CD8-positive, alpha-beta T cell (primary cell): ENCODE measurements at places on chromosomes 6 and 20. TPM values are rescaled to one million over a fixed set of nuclear protein-coding genes. Genes with fewer than 3 reads are reported as not detected.

DNA sequence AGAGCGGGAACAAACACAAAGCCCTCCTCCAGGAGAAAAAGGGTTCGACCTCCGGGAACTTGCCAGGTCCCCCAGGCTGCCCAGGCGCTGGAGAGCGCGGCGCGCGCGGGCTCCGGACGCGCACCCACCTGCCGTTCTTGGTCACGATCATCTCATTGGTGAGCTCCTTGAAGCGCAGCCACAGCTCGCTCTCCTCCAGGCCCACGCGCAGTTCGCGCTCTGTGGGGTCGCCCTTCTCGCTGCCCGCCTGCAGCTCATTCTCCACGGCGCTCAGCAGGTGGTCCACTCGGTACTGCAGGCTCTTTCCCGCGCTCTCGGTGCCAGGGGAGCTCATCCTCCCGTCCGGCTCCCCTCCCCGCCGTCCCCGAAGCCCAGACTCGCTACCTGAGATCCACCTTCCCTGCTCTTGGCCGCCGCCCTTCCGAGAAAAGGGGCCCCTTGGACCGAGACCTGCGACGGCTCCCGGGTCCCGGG, 356 bp downstream of the TBXT start:
- no peak for DNase-seq

DNA sequence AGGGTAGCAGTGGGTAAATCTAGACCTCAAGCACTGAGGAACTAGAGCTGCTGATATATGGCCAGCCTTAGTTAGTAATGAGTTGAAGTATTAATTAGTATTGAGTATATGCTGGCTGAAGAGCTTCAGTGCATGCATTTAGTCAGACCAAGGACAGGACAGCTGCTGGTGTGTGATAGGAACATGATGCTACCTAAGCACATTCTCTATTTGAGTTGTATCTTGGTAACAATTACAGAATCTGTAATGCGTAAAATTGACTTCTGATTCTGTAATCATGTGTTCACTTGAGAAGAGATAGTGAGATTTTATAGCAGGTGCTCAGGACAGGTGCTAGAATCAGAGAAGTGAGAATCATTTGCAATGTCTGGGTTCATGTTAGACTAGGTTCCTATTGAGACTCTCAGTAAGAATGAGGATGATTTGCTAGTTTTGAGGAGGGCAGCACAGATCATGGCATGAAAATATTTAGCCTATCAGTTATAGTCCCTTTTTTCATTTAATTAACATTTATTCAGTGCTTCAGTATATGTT, 369.4 kb upstream of the HS3ST5 start:
- DNase-seq: no peak

Gene DEFB124
- total RNA-seq: not detected

GRCh38 chr6:124986164-124986563, 23.9 kb downstream of the RNF217 start:
- no peak for DNase-seq

DNA sequence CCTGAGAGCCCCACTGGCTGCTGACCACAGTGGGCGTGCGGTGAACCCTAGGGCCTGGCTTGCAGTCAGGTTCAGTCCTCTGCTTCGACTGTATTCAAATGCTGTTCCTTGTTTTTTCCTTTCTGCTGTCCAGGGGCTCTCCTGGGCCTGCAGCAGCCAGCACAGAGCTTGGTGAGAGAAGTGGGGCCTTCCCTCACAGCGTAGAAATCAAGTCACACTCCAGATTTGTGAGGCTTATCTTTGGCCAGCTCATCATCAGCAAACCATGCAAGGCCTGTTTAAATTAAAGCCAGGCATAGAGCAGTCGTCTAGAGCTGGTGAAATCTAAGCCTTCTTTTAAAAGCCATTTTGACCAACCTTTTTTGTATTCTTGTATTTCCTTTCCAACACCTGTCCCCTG, 8.4 kb downstream of the FAM120B start:
- no peak for DNase-seq

Gene SLC44A4
- 0.42 TPM for total RNA-seq

Gene MMP24
- 0.08 TPM for total RNA-seq
